ENCODE measurements at places on chromosomes 16 and 17.

- DNase-seq, result peak; percentile 95
These were observed at the start of gene ZDHHC7 for GRCh38 chr16:85010931-85011845. Gene ZDHHC7 (minus strand): TSS chr16:85011535. CDS start chr16:84990618, 20,917 bp downstream.

DNA sequence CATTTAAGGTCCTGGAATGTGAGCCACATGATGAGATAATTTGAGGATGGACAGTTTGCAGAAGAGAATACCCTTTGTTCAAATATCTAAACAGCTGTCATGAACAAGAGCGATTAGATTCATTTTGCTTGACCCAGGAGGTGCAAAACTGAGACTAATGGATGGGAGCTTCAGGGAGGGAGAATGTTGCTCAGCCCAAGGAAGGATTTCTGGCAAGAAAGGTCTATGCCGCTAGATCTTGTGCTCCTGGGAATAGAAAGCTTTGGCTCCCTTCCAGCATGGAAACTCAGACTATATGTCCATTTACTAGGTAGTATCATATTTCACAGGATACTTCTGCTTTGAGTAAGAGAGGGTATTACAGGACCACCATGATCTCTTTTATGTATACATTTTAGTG, 14.8 kb upstream of the CDH11 start:
- no peak for DNase-seq

DNA sequence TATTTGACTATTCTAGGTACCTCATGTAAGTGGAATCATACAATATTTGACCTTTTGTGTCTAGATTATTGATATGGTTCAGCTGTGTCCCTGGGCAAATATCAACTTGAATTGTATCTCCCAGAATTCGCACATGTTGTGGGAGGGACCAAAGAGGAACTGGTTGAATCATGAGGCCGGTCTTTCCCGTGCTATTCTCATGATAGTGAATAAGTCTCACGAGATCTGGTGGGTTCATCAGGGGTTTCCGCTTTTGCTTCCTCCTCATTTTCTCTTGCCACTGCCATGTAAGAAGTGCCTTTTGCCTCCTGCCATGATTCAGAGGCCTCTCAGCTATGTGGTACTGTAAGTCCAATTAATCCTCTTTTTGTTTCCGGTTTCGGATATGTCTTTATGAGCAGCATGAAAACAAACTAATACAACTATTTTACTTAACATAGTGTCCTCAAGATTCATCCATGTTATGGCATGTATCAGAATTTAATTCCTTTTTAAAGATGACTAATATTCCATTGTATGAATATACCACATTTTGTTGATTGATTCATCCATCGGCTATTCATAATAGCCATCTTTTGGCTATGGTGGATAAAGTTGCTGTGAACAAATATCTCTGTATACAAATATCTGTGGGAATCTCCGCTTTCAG, 129.1 kb downstream of the FTO start:
- no peak for DNase-seq

- peak; percentile 62 for DNase-seq
These were observed 6.9 kb downstream of the RARA start for GRCh38 chr17:40315678-40316570.

GRCh38 chr17:27560668-27561067, 70.3 kb upstream of the LGALS9 start:
- no peak for DNase-seq

GRCh38 chr16:2829501-2830354, at the start of gene ZG16B:
Gene ZG16B (plus strand): TSS chr16:2830303. CDS start chr16:2830442, 139 bp downstream.
- DNase-seq, result peak; percentile 46

- DNase-seq, result peak; percentile 63
These were observed 857 bp upstream of the STAT5A start for GRCh38 chr17:42287305-42287976.

- no peak for DNase-seq
These were observed 27.9 kb downstream of the CLEC16A start for GRCh38 chr16:10972108-10972818.

- no peak for DNase-seq
These were observed 20.1 kb upstream of the ITGAE start for GRCh38 chr17:3821101-3821500.

- DNase-seq, result no peak
These were observed 27.5 kb downstream of the ZFHX3 start for GRCh38 chr16:73020409-73020884.

DNA sequence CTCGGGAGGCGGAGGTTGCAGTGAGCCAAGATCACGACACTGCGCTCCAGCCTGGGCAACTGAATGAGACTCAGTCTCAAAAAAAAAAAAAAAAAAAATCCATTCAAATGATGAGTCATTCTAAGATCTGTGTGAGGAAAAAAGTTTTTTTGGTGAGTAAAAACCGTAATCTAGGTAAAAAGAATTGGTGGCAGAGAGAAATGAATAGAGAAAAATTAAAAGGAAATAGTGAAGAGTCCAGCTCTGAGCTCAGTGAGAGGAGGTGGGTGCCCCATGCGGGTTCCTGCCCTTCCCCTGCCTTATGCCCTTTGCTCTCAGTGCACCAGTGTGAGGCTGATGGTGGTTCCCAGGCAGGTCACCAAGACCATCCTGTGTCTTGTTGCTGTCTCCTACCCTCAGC, 20.9 kb downstream of the GAN start:
- DNase-seq, result no peak

DNA sequence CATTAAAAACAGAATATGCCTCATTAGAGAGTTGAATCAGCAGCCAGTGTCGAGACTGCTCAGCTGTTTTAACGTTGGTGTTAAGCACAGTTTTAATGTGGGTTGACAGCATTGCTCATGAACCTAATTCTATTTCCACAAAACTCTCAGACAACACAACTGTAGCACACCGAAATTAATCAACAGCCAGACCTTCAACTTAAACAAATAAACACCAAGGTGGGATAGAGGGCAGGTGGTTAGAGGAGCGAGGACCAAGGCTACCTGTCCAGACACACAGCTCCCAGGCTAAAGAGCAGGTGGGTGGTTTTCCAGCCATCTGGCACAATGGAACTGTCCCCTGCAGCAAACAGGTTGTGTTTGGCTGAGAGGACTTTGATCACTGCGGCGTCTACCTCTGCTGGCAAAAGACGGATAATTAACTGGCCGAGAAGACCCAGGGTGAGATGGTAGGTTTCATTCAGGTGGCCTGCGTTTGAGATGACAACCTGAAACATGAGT, 69.6 kb upstream of the ATP2A3 start:
- DNase-seq, result no peak

DNA sequence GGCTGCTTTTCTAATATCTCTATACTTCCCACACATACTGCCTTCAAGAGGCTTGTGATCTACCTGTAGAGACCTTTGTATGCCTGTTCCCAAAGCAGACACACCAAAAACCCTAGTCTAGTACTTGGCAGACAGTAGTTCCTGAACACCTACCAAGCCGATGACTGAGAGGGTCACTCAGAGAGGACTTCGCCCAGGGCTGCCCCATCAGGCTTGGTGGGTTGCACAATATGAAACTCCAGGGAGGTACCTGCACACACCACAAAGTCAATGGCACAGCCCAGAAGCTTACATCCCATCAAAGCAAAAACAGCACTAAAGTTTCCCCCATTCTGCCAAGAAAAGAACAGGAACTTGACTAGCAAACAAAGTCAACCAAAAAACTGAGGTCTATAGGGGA, 30.3 kb downstream of the ASPA start:
- no peak for DNase-seq

DNA sequence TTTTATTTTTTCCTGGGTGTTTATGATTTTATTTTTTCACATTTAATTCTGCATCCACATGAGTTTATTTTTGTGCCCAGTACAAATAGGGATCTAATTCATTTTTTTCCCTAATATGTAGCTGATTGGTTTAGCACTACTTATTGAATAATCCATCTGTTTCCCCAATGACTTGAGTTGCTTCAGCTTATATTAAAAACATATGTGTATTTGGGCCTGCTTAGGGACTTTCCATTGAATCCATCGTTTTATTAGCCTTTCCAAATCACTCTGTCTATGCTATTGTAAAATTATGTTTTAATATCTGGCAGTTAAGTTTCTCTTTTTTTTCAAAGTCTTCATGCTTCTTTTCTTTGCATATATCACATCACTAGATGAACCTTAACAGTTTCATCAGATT, 42.2 kb downstream of the WWP2 start:
- no peak for DNase-seq

GRCh38 chr17:36070427-36070826, 6.4 kb downstream of the CCL18 start:
- DNase-seq, result no peak

GRCh38 chr17:38654411-38655398, 20.1 kb downstream of the EPOP start:
- DNase-seq, result peak; percentile 68

DNA sequence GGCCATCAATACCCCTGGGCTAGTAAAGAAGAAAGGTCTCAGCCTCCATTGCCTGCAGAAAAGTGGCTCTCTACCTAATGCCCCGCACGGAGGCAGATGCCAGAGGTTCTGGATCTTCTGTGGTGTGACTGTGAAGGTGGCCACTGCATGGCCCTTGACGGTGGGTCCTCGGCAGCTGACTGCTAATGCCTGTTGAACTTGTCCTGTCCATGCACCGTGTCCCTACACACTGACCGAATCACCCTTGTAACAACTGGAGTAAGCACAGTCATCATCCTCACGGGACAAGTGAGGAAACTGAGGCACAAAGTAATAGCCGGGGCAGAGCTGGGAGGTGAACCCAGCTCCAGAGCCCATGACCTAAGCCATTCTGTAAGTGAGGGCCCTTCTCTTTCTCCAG, 48.8 kb downstream of the MYH11 start:
- no peak for DNase-seq

DNA sequence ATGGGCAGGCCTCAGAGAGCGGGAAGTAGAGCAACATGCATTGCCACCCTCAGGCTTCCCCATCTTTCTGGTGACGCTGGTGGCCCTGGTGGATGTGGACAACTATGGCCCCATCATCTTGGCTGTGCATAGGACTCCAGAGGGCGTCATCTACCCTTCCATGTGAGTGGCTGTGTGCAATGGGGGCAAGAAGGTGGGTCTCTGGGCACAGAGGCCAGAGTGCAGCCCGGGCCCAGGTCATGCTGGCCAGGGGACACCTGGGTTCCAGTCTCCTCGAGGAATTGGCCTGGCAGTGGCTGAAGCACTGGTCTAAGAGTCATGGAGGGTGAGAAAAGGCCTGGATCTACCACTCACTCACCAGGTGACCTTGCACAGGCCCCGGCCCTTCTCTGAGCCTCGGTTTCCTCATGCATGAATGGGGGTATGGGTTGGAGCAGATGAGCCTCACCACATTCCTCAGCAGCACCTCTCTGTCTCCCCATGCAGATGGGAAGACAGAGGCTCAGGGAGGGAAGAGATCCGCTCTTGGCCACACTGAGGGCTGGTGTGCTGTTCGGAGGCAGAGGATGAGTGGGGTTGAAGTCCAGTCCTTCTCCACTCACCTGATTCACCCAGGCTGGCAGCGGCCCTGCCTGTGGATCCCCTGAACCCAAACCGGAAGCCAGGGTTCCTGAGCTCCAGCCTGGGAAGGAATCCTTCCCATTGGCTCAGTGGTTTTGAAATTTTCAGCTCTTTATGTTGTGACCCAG, 7.2 kb upstream of the ADGRG3 start:
- no peak for DNase-seq
